ENCODE measurements at places on chromosomes 16 and 17.

- DNase-seq = peak; percentile 52
Measured at GRCh38 chr17:497241-498034, 144.8 kb upstream of the RPH3AL start.

GRCh38 chr16:19601083-19601976, 45.8 kb downstream of the VPS35L start:
- peak; percentile 37 for DNase-seq

- no peak for DNase-seq
Measured at GRCh38 chr17:49316889-49317675, 45.0 kb downstream of the ZNF652 start.

DNA sequence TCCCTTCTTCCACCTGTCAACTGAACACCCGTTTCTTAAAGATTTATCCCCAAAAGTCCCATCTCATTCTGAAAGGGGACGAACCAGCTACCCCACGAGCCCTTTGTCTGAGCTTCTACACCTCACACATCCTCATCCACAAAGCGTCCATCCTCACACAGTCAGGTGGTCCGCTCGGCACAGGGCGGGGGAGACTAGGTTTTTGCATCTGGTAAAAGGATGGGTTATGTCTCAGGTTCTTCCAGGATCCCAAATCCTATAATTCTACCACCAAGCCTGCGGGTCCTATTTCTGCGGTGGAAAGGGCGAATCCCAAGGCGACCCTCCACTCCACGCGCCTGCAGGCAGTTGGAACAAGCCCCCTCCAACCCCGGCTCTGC, 458 bp downstream of the GFOD2 start:
- DNase-seq = no peak

GRCh38 chr17:9484789-9485188, 90.8 kb downstream of the STX8 start:
- DNase-seq = no peak

GRCh38 chr16:26365161-26365940, 673.6 kb downstream of the HS3ST4 start:
- no peak for DNase-seq

DNA sequence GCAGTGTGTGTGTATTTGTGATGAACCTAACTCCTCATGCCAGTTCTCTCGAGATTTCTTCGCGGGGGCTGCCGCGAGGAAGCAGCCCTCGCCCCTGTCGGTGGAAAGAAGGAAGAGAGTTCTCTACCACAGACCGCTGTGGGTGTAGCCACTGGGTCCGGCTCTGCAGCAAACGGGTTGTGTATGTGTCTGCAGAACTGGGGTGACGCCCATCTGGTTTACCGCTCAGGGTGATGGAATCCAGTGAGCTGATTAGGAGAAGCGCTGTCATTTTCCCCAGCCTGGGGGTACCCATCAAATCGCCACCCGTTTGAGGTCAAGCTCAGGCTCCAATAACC, 7.7 kb downstream of the CORO6 start:
- peak; percentile 68 for DNase-seq

DNA sequence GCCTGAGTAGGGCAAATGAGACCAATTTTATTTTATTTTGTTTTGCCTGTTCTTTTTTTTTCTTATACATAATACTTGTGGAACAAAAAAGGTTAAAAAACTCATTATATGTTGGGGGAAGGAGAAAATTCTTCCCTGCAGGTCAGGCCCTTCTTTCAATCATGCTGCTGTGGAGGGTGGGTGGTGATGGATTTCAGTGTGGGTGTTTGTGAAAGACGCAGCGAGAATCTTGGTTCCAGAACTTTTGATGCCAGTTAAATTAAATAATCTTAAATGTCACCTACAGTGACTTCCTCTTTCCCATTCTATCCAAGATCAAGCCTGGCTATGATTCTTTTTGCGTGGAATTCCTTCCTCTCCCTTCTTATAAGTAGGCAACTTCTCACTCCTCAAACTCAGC, 595.8 kb upstream of the EEF2KMT start:
- no peak for DNase-seq

DNA sequence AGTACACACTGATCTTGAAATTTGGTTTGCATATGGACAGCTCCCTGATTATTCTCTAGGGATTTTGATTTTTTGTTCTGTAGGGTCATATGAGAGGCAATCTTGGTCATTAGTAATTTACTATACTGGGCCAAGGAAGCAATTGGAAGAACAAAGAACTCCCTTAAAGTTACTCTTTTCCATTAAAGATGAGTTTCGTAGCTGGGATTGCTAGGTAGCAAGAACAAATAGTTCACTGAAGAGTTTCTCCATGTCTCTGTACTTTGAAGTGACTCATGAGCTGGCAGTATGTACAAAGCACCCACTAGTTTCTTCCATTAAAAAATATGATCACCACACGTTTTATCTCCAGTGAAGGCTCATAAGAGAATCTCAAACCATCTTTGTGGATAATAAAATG, 6.2 kb upstream of the BCAS3 start:
- no peak for DNase-seq

DNA sequence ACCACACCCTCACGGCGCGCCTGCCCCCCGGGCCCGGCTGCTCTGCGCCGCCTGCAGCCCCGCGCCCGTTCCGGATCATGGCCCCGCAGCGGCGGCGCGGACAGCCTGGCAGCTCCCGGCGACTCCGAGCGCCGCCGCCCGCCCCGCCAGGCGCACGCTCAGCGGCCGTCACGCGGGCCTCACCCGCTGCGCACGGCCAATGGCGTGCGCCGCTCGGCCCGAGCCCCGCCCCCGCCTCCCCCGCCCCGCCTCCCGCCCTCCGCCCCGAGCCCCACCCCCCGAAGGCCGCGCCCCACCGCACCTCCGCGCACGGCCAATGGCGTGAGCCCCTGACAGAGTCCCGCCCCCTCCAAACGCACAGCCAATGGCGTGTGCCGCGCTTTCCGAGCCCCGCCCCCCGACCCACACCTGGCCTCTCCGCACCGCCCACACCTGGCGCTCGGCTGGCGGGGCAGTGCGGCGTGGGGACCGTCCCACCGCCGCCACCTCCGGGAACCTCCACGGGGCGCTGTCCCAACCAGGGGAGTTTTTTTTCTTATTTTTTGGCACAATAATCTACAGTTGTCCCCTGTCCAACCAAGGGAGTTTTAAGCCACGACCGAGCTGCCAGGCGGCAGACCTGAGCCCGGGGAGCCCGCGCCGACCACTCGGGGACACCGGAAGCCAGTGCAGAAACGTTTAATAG, at the start of gene PCYT2:
PCYT2 (minus strand) TSS at position 123 of the 685 bp plus-strand sequence; CDS start at position 79, 44 bp downstream.
- peak; percentile 89 for DNase-seq

- no peak for DNase-seq
Measured at GRCh38 chr17:6489016-6489550, 44.8 kb downstream of the PIMREG start.

DNA sequence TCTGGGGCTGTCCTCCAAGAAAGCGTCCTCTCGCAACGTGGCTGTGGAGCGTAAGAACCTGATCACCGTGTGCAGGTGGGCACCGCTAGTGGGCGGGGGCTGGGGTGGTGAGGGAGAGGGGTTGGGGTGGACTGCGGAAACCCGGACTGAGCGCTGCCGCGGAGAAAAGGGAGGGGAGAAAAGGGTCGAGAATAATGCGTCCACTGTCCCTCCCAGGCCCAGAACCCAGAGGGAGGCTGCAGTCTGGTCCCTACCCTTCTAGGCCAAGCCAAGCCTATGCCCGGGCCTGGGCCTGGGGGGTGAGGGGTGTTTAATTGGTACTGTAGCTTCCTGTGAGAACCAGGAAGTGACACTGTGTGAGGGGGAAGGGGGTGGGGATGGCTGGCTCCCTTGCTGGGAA, 464 bp downstream of the RUNDC3A start:
- peak; percentile 20 for DNase-seq

DNA sequence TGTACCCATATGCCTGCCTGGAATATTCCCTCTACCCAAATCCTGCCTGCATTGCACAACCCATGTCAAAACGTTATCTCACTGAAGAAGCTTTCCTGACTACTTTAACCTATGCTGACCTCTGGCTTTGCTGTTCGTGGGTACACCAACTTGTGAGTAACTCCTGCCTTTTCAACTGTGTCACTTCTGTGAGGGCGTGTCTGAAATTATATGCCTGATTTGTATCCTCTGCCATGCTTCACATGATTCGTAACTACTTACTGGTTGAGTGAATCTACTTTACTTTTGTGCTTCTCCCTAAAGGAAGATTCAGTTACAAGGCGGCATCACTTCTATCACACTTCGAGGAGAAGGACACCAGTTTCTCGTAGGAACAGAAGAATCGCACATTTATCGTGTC, 33.3 kb upstream of the USP43 start:
- no peak for DNase-seq
